Astrocyte of the spinal cord (primary cell): ENCODE measurements at places on chromosomes 1 and 21.

DNA sequence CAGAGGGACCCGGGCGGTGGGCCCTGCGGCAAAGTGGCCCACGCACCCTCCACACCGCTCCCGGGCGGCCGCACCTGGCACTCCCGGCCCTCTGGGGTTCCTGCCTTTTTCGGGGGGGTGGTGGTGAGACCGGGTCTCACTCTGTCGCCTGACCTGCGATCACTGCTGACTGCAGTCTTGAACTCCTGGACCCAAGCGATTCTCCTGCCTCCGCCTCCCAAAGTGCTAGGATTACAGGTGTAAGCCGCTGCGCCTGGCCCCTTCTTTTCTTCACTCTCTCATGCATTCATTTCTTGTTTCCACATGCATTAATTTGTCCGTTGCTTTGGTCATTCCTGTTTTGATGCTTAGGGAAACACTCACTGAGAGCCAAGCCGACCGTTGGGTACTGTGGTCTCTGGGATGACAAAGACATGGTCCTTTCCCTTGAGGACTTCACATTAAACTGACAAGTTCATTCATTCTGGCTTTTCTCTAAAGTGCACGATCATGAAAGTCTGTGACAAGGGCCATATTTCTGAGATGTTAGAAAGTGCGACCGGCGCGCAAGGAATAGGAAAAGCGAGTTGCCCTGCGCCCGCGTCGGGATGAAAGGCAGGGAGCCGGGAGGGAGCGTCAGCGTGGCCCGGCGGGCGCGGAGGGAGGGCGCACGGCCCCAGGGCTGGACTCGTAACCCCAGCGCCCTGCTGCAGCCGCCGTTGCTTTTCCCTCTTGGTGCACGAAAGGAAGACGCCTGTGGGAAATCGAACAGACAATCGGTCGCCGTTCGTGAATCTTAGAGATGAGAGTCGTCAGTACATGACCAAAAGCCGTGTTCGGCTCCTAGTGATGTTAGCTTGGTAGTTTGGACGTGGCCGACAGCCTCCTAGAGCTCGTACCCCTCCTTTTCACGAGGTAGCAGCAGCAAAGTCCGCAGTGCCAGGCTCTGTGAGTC, 1.0 kb upstream of the MCOLN2 start:
- DNase-seq: peak; percentile 11

DNA sequence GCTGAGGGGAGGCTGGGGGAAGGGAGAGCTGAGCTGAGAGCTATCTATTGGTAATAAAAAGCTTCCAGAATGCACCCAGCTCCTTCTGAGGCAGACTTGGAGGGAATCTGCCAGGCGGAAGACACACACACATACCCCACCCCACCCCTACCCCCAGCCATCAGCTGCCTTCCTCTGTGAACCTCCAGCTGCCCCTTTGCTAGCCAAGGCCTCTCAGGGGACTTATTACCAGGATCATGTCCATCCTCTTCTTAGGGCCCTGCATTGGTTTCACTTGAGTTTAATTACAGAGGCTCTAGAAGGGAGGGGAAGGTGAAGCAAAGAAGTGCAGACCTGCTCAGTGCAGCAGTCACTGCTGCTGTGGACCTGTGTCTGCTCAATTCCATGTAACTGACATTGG, 156.4 kb downstream of the OMA1 start:
- no peak for DNase-seq

DNA sequence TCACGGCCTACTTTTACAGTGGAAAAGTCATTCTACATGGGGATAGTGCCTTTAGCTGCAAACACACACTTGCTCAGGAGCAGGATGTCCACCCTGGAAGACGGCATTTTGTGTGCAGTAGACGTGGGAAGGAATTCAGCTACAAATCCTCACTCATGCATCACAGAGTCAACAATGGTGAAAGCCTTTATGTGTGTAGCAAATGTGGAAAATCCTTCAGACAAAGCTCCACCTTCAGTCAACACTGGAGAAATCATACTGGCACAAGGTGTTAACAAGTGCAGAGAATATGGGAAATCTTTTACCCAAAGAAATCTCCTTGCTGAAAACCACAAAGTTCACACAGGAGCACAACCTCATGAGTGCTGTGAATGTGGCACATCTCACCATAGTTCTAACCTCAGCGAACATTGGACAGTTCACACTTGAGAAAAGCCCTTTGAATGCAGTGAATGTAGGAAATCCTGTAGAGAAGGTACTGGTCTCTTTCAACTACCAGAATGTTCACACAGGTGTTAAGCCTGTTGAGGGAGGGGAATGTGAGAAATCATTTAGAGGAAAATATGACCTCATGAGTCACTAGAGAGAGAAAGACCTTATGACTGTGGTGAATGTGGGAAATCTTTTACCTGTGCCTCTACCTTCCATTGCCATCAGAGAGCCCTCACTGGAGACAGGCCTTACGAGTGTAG, 101.8 kb downstream of the PTGS2 start:
- no peak for DNase-seq

DNA sequence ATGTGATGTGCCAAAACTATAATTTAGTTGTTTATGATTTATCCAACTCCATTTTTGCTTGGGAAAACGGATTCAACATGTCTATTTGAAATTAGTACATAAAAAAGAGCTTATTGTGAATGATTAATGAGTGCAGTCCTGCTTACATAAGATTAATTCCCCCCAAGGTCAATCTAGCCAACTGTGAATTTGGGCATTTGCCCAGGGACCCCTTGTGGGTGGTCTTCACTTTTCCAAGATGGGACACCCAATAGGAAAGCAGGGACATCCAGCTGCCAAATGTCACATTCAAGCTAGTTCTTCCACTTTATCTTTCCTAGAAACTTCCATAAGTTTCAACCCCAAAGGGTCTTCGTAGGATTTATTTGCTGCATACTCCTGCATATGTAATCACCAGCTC, 362.4 kb upstream of the PKN2 start:
- no peak for DNase-seq

DNA sequence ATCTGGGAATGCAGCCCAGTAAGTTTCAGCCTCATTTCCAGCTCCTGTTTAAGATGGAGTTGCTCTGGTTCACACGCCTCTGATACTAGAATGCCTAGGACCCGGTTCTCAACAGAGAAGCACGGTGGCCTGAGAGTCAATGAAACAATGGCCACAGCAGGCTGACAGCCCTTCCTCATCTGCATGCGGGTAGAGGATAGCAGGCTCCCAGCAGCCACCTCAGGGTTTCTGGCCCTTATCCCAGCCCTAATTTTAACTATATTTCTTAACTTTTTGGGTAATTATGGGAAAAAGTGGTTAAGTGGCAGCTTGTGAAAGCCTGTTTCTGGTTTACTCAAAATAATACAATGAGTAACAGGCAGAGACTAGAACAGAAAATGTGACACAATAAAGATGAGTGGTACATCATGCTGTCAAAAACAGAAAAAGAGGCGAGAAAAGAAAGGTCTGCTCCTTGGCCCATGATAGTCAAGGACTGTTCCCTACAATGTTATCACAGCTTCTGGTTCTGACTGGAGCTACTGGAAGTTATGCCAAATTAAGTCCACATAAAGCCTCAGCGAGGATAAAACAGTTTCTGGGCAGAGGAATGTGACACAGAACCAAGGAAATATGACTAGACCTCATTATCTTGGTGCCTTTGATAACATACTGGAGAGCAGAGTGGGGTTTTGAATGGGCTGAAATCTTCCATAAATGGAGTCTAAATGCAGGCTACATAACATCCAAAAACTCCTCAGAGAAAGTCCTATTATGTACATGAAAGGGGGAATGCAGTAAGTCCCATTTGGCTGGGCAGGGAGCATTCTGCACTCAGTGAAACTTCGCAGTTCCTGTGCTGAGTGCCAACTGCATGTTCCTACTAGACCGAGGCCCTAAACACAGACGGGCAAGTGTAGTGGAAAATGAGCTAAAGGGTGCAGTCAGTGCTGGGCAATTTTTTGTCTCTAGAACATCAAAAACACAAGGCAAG, 92.1 kb downstream of the NIBAN1 start:
- DNase-seq: peak; percentile 49

DNA sequence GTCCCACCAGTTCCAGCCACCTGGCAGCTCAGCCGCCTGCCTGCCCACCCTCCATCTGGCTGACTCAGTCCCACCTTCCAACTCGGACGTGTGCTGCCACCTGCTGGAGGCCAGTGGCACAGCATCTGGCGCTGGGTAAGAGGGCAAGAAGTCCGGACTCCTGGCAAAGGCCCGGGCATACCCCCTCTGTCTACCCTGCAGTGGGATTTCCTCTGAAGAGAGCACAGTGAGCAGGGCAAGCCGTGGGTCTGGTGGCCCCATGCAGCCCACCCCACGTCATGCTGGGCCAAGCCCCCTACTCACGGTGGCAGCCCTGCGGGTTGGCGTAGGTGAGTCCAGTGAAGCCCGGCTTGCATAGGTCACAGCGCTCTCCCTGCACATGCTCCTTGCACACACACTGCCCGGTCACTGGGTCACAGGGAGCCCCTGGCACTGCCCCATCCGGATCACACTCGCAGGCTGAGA, 24.5 kb downstream of the LAMB3 start:
- peak; percentile 68 for DNase-seq

DNA sequence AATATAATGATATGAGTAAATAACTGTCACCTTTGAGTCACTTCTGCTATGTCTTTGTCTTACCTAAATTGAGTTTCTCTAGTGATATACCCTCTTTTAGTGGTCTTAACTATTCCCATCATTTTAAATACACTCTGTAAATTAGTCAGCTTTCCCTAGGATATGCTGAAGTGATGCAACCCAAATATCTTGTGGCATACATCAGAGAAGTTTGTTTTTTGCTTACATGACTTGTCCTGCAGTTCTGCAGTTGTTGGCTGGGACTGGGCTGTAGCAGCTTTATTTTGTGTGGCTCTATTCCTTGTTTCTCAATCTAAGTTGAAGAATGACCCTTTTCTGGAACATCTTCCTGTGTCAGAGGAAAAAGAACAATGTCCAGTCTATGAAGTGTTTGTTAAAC, 76.4 kb downstream of the TTC3 start:
- peak; percentile 39 for DNase-seq

DNA sequence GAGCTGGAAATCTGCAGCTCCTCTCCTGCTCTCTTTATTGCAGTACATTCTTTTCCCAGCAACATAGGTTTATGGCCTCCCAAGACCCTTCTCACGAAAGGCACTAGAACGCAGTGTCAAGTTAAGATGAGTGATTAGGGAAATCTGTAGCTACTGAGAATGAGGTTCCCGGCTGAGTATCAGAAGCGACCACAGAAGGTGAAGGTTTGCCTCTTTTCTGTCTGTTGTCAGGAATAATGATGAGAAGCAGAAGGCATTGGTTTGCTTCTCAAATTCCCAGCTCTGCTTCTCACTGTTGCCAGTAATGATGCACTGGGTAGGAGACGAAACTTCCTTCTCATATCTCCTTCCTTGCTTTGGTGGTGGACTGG, 128.4 kb downstream of the NTMT2 start:
- DNase-seq: no peak

GRCh38 chr1:116345011-116345410, 28.0 kb upstream of the ATP1A1 start:
- DNase-seq: no peak

GRCh38 chr1:147336291-147336690, 93.8 kb downstream of the CHD1L start:
- DNase-seq: no peak

GRCh38 chr1:186206048-186206570, 168.9 kb downstream of the TPR start:
- DNase-seq: no peak

DNA sequence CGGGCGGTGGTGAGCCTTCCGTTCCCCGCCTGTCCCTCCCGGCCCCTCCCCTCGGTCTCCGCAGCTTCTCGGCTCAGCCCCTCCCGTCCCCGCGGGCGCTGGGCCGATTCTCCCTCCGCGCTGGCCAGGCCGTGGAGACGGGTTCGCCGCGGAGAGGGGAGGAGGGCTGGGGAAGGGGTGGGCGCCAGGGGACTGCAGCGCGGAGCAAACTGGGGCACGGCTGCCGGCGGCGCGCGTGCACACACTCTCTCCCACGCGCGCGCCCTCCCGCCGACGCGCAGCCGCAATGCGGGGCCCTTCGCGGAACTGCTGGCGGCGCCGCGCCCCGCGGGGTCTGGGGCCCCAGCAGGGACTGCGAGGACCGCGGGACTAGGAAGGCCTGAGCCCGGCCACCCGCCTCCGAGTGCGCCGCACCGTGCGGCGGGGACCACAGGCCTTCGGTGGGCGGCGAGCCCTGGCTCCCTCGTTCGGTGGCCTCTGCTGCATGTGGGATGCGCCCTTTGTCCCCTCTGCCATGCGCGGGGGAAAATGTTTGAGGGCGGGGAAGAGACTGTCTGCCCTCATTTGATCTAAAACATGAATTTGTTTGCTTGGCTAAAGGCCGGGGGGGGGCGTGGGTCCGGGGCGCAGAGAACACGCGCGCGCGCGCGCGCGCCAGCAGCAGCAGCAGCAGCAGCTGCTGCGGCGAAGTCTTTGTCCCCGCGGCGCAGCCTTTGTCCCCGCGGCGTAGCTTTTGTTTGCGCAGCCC, 90.7 kb upstream of the VAMP3 start:
- DNase-seq: peak; percentile 29

DNA sequence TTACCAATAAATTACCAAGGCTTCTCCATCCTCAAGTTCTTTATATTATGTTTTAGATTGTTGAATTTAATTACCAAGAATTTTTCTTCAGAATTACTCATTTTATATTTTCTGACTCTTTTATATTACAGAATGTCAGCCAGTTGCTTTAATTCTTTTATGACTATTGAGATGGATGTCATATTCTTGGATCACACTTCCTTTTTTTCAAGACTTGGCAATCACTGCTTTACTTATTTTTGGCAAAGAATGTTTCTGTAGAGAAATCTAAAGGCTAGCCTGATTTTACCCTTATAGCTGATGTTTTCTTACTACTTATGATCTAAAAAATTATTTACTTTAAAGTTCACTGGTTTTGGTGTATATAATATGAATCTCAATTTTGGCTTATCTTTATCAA, 721.1 kb upstream of the TMPRSS15 start:
- DNase-seq: no peak

- DNase-seq: no peak
Observed at GRCh38 chr1:108653431-108654105, 7.3 kb downstream of the HENMT1 start.

- DNase-seq: no peak
Observed at GRCh38 chr1:229130028-229130668, 140.8 kb upstream of the RAB4A start.

DNA sequence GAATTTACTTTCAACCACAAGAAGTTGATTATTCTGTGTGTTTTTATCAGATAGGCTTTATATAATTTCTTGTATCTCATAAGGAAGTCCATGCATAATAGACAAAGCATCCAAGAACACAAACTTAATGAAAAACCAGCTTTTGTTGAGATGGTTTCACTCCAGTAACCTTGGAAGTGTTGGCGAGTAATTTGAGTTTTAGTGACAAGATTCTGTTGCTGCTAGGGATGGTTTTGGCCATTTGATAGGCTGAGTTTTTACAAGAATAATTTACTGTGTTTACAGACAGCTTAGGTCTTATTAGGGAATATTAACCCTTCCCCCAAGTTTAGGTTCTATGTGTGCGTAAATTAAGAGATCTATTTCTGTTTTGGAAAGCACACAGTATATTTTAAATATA, 513.6 kb downstream of the USP25 start:
- DNase-seq: no peak
